ENCODE measurements at places on chromosomes 12 and 14.

DNA sequence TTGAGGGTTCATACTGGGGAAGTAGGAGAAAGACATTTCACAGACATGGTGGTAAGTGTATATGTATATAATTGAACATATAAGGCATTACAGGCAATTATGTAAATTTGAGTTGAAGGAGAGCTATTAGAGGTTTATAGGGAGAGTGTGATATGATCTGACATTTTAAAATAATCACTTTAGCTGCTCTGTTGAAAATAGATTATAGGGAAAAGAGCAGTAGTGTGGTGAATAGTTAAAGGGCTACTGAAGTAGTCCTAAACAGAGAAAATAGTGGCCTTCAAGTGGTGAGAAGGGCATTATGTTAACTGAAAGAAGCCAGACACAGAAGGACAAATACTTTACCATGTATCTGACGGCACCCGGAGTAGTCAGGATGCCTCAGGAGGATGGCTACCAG lies 234.2 kb downstream of the SLC41A2 start:
- DNase-seq, result no peak

DNA sequence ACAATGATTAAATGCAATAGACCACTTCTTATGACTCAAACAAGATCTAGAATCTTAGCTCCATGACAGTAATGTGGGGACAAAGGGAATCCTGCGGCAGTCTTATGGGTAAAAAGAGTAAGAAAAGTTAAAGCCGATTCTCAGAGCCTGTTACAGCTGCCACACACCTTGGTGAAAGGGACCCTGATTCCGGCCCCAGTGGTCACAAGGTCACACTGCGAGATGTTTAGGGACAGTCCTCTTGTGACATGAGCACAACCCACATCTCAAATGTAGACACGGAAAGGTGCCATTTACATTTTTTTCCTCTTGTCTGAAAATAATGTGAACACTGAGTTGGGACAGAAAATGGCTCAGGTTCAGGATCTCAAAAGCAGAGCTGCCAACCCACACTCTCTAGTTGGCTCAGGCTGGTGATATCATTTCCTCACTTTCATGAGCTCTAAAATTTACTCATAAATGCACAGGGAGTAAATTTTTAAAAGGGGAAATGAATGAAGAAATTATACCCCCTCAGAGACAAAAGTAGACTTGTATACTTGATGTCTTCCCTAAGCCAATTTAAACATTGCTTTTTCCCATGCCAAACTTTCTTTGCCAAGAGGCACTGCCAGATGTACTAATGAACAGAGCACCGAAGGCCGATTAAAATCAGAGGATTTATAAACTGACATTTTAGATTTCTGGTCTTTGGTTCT lies 113.1 kb upstream of the OVCH1 start:
- no peak for DNase-seq

DNA sequence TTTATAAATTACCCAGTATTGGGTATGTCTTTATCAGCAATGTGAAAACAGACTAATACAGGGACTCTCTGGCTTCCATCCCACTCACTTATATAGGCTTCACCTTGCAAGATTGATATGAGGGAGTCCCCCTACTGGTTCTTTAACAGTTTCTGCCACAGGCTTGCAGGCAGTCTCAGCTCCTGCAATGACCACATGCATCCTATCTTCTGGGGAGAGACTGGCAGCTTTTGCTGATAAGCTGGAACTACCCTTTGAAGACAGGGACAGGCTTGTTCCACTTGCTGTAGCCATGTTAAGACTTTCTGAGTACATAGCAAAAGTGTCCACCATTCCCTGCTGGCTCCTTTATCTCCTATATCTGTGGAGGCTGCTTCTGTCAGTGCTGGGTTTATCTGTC lies 531.7 kb upstream of the FLRT2 start:
- no peak for DNase-seq

DNA sequence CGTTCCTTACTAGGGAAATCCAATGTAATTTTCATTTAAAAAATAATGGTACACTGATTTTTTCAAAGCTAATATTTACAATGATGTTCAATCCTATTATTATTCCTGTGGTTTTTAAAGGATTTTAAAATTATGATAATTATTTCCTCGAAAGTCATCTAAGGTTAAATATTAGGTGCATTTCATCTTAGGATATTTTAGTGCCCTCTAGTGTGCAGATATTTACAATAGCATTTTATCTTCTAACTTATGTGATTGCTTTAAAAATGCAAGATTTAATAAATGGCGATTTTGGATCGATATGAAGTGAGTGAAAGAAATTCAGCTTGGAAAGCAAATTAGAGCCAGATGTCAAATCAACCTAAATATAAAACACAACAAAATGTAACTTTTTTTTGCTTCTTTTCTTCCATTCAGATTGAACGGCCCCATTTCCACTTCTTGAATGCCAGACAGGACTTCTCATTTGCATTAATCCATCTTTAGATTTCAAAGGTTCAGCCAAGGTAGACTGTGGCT lies 293.5 kb downstream of the SLC6A15 start:
- DNase-seq, result no peak

GRCh38 chr12:104458694-104459367 lies 2.1 kb downstream of the CHST11 start:
- DNase-seq, result no peak

GRCh38 chr12:121783766-121784165 lies 9.7 kb downstream of the RHOF start:
- DNase-seq, result no peak

DNA sequence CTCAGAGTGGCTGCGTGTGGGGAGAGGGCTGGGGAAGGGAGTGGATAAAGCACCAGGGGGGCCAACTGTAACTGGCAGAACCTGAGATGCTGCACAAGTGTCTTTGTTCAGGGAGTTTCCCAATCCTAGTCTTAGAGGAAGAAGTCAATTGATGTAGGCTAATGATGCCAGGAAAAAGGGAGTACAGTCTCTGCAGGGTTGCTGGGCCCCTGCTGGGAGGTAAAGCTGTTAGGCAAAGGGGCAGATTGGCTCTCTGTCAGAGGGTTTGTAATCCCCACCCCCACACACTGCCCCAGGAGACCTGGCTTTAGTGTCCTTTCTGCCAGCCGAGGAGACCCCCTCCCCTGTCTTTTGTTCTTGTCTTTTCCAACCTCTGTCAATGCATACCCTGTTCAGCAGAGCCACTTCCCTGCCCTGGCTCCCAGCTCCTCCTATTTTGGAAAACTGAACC lies 178.4 kb downstream of the KCNA5 start:
- DNase-seq, result no peak

DNA sequence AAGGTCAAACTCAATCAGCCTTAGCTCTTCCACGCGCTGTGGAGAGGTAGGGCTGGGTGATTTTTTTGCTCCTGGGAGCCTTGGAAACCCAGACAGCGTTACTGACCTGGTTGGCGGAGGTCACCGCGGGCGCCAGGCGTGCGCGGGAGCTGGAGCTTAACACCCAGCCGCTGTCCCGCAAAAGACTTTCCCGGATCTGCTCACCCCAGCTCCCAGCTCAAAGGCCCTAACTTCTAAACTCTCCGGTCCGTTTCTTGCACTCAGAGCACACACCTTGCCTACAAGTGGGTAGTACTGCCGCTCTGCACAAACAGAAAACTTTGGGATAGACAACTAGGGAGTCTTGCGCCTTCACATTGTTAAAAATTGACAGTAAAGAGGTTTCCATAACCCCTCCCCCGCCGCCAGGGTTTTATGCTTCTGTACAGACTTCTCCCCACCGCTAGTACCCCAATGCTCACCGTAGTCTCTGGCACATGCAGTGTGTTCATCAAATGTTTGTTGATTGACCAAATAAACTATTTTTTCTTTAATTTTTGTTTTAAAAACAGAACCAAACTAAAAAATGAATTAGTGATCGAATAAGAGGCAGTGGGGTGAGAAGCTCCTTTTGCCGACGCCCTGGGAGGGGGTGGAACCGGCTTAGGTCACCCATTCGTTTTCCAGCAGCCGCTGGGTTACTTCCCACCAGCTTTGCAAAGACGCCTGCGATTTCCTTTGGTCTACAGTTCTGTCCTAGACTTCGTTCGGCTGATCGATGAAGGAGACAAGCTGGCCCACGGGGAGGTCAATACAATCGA lies 12.7 kb upstream of the TBX3 start:
- DNase-seq, result no peak

GRCh38 chr12:109715310-109716091 lies 1.9 kb downstream of the FAM222A start:
- DNase-seq, result no peak

GRCh38 chr12:77064896-77065360 lies 441 bp downstream of the E2F7 start:
- DNase-seq, result no peak

GRCh38 chr12:45216983-45217485 lies 1.1 kb downstream of the ANO6 start:
- no peak for DNase-seq

- DNase-seq, result no peak
These were observed 250.9 kb upstream of the CRY1 start for GRCh38 chr12:107344035-107344808.

GRCh38 chr12:127636882-127637281 lies 630.1 kb upstream of the TMEM132C start:
- DNase-seq, result no peak

DNA sequence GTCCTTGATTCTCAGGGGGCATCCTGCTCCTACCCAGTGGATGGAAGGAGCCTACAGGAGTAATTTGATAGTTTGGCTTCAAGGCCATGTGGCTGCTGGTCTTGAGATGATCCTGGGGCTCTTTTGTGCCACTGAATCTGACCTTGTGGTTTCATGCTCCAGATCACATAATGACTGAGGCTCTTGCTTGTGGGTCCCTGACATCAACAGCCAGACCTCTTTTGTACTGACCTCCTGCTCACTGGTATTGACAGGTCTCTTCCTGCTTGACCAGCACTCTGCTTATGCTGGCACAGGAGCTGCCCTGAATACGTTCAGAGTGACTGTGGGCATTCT lies 23.2 kb upstream of the JPH4 start:
- DNase-seq, result no peak

GRCh38 chr14:58280954-58281787 lies 17.2 kb upstream of the ARID4A start:
- no peak for DNase-seq

GRCh38 chr14:90060965-90061684 lies 669 bp upstream of the KCNK13 start:
- DNase-seq, result no peak

DNA sequence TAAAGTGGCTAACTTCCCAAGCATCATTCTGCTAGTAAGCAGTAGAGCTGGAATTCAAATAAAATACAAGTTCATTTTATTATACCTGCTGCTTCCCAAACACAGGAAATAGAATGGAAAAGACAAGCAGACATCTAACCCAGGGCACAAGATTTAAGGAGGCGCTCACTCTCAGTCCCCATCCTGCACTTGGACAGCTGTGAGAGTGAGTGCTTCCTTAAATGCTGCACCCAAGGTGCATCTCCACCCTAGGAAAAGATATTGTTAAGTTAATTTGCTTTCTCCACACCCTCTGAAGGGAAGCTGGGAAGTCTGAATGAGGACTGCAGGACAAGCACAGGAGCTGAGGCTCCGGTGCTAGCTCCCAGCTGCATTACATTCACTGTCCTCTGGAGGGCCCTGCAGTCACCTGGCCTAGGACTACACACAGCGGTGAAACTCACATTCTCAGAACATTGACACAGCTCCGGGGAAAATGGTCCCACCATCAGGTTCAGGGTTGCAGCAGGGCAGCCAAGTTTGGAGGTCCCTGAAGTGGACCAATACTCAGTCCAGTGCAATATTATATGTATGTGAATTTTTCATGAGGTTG lies 14.2 kb downstream of the HEBP1 start:
- no peak for DNase-seq

GRCh38 chr14:86625637-86626036 lies 1095.7 kb downstream of the FLRT2 start:
- DNase-seq, result no peak

GRCh38 chr12:69898236-69898635 lies 73.2 kb downstream of the MYRFL start:
- DNase-seq, result no peak

DNA sequence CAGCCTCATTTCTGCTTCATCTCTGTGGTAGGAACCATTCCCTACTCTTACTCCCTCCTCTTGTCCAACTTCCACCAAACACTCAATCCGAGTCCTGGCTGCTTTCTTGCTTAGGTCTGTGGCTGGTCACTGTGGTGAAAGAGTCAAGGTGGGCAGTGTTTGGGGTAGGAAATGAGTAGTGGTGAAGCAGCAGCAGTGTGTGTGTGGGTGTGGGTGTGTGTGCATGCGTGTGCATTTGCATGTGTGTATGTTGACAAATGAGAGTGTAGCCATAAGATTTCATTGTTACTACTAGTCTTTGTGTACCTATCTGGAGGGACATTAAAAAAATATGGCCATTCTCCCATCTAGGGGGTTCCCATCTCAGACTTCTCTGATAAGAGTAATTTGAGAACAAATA lies 78.6 kb upstream of the SCN8A start:
- no peak for DNase-seq
